ENCODE measurements at places on chromosomes 2 and 18. TPM values are rescaled to one million over a fixed set of nuclear protein-coding genes. Genes with fewer than 3 reads are reported as not detected.

DNA sequence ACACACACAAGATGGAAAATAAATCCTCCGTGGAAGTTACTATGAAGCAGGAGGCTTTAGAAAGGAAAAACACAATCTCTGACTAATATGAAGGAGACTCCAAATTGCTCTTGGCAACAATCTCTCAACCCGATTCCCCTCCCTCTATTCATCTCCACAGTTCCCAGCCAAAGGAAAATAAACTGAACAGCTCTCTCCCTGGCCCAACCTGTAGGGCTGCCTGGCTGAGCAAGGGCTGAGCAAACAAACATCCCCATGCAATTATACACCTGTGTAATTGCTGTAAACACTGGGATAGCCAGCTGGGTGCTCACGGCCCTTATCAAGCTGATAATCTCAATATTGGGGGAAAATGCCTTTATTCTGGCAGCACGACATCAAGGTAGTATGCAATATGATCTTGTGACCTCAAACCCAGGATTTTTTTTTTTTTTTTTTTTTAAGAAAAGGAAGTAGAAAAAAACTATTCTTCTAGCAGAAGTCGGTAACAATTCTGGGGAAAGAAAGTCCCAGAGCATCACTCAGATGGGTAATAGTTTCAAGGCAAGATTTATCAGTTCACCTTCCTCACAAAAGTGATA lies 203.3 kb upstream of the SMAD2 start:
- H3K4me3 ChIP-seq, result no peak overlapping the region
- H3K36me3 ChIP-seq, result no peaks in the 10 kb centered on the region
- DNase-seq, result no peak
- peaks cover 45% of the 10 kb centered on the region for H3K4me1 ChIP-seq
- no peak overlapping the region for H3K27ac ChIP-seq

DNA sequence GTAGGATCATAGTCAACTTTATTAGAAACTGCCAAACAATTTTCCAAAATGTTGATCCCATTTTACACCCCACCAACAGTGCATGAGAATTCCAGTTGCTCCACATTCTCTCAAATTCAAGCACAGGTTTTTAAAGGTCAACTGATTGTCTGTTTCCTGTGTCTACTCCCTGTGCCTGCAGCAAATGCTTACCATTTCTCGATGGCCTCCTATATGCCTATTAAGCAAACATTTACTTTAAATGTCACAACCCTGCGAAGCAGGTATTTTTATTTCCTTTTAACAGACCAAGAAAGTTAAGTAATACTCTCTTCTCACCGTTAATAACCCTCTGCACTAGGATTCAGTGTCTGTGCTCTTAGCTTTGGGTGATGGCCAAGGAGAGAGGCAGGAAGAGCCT lies 163.8 kb upstream of the EPB41L3 start:
- H3K36me3 ChIP-seq, result no peaks in the 10 kb centered on the region
- no peak for DNase-seq
- no peak overlapping the region for H3K4me3 ChIP-seq

DNA sequence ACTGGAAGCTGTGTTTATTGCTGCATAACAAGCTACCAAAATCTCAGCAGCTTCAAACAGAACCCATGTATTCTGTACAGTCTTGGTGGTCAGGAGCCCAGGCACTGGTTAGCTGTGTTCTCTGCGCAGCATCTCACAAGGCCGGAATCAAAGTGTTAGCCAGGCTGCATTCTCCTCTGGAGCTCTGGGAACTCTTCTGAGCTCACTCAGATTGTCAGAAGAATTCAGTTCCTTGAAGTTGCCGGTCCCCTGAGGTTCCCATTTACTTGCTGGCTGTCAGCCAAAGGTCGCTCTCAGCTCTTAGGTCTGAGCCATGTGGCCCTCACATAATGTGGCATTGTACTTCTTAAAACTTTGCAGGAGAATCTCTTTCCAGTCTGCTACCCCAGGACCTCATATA lies 123.6 kb upstream of the SMIM21 start:
- no peak overlapping the region for H3K27ac ChIP-seq
- no peaks in the 10 kb centered on the region for H3K36me3 ChIP-seq
- DNase-seq, result no peak
- peaks cover 3% of the 10 kb centered on the region for H3K27me3 ChIP-seq
- H3K4me3 ChIP-seq, result no peak overlapping the region

DNA sequence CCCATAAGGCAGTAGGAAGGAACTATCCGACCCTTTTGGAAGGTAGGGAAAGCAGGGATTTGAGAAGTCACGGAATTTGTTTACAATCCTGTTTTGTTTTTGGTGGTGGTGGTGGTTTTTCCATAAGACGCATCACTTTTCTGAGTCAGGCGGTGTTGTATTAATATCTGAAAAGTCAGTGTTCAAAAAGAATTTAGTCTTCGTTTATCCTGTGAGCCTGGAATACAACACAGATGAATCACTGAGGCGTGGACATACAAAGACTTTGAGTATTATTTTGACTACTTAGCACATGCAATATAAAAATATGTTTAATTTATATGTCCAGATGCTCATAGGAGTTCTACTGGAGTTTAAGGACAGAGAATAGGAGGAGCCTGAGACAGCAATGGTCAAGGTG lies 785 bp downstream of the ZNF892 start:
- no peak for DNase-seq
- peaks cover 42% of the 10 kb centered on the region for H3K36me3 ChIP-seq
- H3K27me3 ChIP-seq, result no peaks in the 10 kb centered on the region
- H3K4me1 ChIP-seq, result peaks cover 14% of the 10 kb centered on the region

DNA sequence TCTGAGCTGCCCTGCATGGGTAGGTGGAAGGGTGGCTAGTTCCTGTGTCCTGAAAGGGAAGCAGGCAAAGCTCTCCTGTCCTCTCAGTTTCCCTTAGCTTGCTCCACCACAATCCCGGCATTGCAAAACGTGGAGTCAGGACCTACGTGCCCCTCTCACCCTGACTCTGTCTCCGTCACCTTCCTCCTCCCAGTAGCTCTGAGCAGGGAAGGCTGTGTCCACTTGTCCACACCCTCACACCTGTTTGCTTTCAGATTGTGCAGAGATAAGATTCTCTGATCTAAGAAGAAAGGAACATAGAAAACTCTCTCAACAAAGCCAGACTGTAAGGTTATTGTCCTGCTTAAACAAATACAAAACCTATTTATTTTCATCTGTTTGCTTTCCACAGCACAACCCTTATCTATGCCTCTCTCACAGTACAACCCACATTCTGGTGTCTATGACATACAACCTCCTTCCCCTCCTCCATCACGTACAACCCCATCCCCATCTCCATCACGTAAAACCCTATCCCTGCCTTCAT lies 79.0 kb downstream of the ALPK2 start:
- peaks cover 14% of the 10 kb centered on the region for H3K27me3 ChIP-seq
- no peak for DNase-seq
- H3K36me3 ChIP-seq, result no peaks in the 10 kb centered on the region

GRCh38 chr2:213995400-213996105 lies 415.3 kb upstream of the VWC2L start:
- H3K36me3 ChIP-seq, result no peaks in the 10 kb centered on the region
- DNase-seq, result no peak
- no peak overlapping the region for H3K27ac ChIP-seq
- no peaks in the 10 kb centered on the region for H3K4me1 ChIP-seq

DNA sequence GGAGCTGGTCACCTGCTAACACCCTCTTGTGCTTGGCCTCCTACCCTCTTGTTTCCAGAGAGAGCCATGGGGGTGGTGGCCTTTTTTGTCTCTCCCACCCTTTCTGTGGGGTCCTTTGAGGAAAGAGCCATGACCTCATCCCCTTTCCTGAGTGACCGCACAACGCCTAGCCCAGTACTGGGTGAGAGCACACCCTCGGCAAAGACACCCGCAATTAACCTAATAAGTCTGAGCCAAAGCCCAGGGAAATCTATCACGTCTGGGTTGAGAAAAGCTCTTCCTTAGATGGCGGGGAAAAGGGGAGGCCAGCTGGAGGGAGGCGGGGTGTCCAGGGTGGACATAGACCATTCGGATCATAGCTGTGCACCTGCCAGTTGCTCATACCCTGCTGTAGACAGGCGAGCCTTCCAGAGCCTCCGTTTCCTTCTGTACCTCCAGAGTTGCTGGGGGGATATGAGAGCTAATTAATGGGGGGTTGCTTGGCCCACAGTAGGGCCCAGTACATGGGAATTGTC lies 93.7 kb upstream of the MCFD2 start:
- H3K27me3 ChIP-seq, result no peaks in the 10 kb centered on the region
- H3K27ac ChIP-seq, result no peak overlapping the region
- no peak for DNase-seq

- DNase-seq, result no peak
- no peak overlapping the region for H3K27ac ChIP-seq
- H3K27me3 ChIP-seq, result no peaks in the 10 kb centered on the region
- H3K36me3 ChIP-seq, result no peaks in the 10 kb centered on the region
- H3K4me3 ChIP-seq, result no peak overlapping the region
These were observed 280.5 kb downstream of the NRXN1 start for GRCh38 chr2:50751311-50752031.

GRCh38 chr2:176001281-176001915 lies 669 bp downstream of the LNPK start:
- H3K4me1 ChIP-seq, result peaks cover 25% of the 10 kb centered on the region
- DNase-seq, result peak; percentile 48
- H3K36me3 ChIP-seq, result no peaks in the 10 kb centered on the region
- peak overlapping the region; percentile 98 for H3K4me3 ChIP-seq
- peak overlapping the region; percentile 89 for H3K27ac ChIP-seq
- H3K27me3 ChIP-seq, result peaks cover 6% of the 10 kb centered on the region

RAB12 gene
- 14.6 TPM for total RNA-seq

DNA sequence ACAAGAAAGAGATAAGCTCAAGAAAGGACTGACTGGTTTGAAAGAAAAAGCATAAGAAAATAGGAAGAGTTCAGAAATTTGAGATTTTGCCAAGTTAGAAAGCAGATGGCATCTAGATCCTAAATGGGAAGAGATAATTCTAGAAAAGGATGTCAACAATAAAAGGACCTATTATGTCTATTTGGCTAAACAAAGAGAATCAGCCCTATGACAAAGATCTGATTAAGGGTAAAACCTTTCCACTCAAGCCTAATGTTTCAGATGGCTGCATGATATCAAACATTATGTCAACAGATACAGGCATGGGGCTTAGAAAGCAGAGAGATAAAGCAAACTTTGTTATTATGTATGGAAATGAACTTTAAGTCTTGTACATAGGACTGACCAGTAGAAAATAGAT lies 465.0 kb upstream of the TRIB2 start:
- H3K27ac ChIP-seq, result no peak overlapping the region
- no peak overlapping the region for H3K4me3 ChIP-seq
- H3K36me3 ChIP-seq, result no peaks in the 10 kb centered on the region
- DNase-seq, result no peak
- no peaks in the 10 kb centered on the region for H3K4me1 ChIP-seq

DNA sequence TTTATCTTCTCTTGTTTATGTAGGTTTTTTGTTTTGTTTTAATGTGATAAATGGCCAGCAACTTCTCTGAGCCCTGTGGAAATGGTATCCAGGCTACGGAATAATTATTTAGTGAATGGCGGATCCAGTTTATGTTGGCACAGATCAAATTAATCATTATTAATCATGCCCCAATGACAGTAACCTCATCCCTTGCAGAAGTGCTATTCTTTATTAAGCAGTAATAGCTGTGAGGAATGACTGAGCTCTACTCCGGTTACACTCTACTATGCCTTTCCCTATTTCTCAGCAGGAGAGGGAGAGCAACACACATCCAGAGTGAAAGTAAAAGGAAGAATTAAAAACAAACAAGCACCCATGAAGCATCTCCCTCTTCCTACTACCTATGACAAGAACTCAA lies 84.8 kb downstream of the SETBP1 start:
- H3K4me3 ChIP-seq, result no peak overlapping the region
- peaks cover 27% of the 10 kb centered on the region for H3K27me3 ChIP-seq
- no peak overlapping the region for H3K27ac ChIP-seq
- H3K36me3 ChIP-seq, result peaks cover 31% of the 10 kb centered on the region

GDF7 gene
- total RNA-seq, result not detected

DNA sequence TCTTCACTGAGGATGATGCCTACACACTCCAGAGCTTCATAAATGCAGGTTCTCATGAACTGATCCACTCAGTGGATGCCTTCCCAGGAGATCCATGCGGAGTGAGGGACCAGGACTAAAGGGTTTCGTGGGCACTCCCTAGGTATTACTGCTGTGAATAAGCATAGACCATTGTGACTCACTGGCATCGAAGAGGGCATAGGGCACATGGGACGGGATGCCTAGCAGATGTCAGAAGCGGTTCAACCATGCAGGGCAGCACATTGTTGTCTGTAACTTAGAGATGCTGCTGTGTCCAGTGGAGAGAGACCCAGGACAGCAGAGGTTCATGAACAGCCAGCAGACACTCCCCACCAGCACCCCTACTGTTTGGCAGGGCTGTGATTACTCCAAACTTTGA lies 17.2 kb downstream of the GKN2 start:
- no peaks in the 10 kb centered on the region for H3K36me3 ChIP-seq
- no peak overlapping the region for H3K4me3 ChIP-seq
- H3K4me1 ChIP-seq, result no peaks in the 10 kb centered on the region
- DNase-seq, result no peak

FSHR gene
- total RNA-seq, result not detected

- H3K27ac ChIP-seq, result no peak overlapping the region
- H3K4me1 ChIP-seq, result peaks cover 18% of the 10 kb centered on the region
- no peak overlapping the region for H3K4me3 ChIP-seq
- no peak for DNase-seq
- no peaks in the 10 kb centered on the region for H3K36me3 ChIP-seq
- H3K27me3 ChIP-seq, result peaks cover 20% of the 10 kb centered on the region
These were observed 2.2 kb upstream of the EHD3 start for GRCh38 chr2:31231571-31232302.

GRCh38 chr18:63040788-63041410 lies 278.7 kb downstream of the BCL2 start:
- no peak overlapping the region for H3K4me3 ChIP-seq
- no peak for DNase-seq
- H3K4me1 ChIP-seq, result peaks cover 11% of the 10 kb centered on the region
- peaks cover 23% of the 10 kb centered on the region for H3K27me3 ChIP-seq
- peaks cover 6% of the 10 kb centered on the region for H3K36me3 ChIP-seq

GRCh38 chr2:131093696-131094462 lies 619 bp upstream of the FAM168B start:
- H3K4me1 ChIP-seq, result peaks cover 24% of the 10 kb centered on the region
- DNase-seq, result peak; percentile 20
- peak overlapping the region; percentile 91 for H3K27ac ChIP-seq
- H3K36me3 ChIP-seq, result peaks cover 9% of the 10 kb centered on the region

SPDYA gene
- 1.2 TPM for total RNA-seq

GRCh38 chr18:23498877-23499276 lies 4.4 kb upstream of the RMC1 start:
- no peak overlapping the region for H3K27ac ChIP-seq
- peaks cover 2% of the 10 kb centered on the region for H3K36me3 ChIP-seq
- H3K4me3 ChIP-seq, result no peak overlapping the region
- peak; percentile 79 for DNase-seq
- H3K4me1 ChIP-seq, result peaks cover 28% of the 10 kb centered on the region

METTL5 gene
- 63.6 TPM for total RNA-seq

ALPG gene
- not detected for total RNA-seq
